Midbrain (tissue), 1 donor: ENCODE measurements at places on chromosomes 13 and 19.

GRCh38 chr19:7857727-7858108 lies 16.5 kb downstream of the PRR36 start:
- no peak for DNase-seq

- DNase-seq: peak; percentile 82
Measured at GRCh38 chr19:18280247-18281081, 958 bp downstream of the JUND start.

GRCh38 chr13:24063281-24063877 lies 97.1 kb upstream of the SPATA13 start:
- DNase-seq: no peak

- DNase-seq: no peak
Measured at GRCh38 chr13:40813667-40814454, 24.4 kb downstream of the SLC25A15 start.

- DNase-seq: no peak
Measured at GRCh38 chr19:4594201-4594600, 34.7 kb upstream of the SEMA6B start.

DNA sequence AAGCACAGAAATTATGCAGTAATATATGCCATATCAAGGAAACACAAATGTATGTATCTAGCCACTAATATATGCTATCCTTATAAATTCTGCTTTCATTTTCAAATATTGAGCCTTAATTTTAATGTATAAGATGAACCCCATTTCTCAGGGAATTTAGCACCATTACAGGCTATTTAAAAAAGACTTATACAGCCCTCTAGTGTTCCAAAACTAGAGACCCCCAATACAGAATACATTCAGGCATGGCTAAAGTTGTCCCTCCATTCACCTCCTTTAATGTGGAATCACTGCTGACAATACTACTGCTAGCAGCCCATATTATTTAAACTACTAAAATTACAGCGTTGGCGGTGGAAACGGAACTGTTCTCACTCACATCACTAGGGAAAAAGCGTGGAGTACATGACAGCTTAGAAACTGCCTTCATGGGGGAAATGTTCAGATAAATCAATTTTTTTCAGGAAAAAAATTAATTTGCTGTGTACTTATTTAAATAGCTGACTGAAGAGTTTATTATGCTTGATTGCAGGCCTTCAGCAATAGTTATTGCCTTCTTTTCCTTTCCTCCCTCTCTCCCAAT lies 541.0 kb downstream of the PCDH9 start:
- DNase-seq: no peak
